NCI-H82 (cell line): ENCODE measurements at places on chromosomes 1 and 21.

- DNase-seq: no peak
Observed at GRCh38 chr1:4725416-4725815, 71.0 kb downstream of the AJAP1 start.

GRCh38 chr1:203300441-203301330 lies 4.6 kb upstream of the BTG2 start:
- DNase-seq: no peak

DNA sequence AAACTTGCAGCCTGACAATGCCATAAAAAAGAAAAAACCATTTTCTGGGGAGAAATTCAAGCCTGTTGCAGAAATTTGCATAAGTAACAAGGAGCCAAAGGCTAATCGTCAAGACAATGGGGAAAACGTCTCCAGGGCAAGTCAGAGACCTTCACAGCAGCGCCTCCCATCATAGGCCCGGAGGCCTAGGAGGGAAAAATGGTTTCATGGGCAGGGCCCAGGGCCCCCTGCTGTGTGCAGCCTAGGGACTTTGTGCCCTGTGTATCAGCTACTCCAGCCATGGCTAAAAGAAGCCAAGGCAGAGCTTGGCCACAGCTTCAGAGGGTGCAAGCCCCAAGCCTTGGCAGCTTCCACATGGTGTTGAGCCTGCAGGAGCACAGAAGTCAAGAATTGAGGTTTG lies 369.5 kb downstream of the NTNG1 start:
- no peak for DNase-seq

DNA sequence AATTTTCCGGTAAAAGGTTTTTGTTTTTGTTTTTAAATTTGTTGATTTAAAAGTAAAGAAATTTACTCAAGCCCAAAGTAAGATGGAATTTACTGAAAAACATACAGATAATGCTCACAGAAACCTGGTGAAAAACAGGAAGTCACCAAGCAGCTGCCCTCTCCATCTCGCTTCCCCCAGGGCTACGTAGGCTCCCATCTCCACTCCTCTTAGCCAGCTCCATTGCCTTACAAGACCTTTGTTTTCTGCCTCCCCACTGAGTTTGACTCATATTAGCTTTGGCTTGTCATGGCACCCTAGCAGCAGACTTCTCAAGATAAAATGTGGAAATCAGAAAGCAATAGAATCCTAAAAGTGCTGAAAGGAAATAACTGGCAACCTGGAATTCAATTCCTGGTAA lies 57.9 kb downstream of the PHTF1 start:
- no peak for DNase-seq

GRCh38 chr1:199877526-199878384 lies 149.8 kb upstream of the NR5A2 start:
- no peak for DNase-seq

GRCh38 chr1:8073112-8073855 lies 47.2 kb upstream of the ERRFI1 start:
- DNase-seq: no peak

DNA sequence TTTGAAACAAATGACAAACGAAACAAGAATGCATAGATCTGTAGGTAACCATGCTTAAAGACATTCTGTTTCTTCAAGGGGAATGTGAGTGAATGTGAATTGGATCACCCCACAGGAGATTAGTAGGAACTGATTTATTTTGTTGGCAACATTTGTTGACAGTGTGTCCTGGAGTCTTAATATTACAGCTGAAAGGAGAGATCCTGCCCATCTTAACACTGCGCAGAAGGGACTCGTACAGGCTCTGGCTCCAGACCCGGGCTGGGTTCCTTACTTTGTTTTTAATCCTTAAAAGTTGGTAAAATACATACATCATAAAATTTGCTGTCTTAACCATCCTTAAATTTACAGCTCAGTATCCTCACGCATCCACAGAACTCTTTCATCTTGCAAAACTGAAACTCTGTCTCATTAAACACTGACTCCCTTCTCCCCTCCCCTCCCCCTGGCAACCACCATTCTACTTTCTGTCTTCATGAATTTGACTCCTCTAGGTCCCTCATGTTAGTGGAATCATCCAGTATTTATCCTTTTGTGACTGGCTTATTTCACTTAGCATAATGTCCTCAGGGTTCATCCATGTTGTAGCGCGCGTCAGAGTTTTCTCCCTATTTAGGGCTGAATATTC lies 74.1 kb downstream of the GALNT2 start:
- DNase-seq: peak; percentile 19

DNA sequence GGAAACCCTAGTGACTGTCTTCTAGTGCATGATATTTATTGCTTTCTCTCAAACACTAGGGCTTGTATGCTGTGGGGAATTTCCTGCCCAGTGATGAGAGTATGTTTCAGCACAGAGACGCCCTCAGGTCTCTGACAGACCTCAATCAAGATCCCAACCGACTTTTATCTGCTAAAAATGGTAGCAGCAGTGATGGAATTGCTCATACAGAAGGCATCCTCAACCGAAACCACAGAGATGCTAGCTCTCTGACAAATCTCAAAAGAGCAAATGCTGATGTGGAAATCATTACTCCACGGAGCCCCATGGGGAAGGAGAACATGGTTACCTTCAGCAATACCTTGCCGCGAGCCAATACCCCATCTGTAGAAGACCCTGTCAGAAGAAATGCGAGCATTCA lies 41.3 kb downstream of the PLPPR4 start:
- DNase-seq: no peak

GRCh38 chr1:86703696-86704457 lies 499 bp upstream of the SH3GLB1 start:
- DNase-seq: peak; percentile 61

GRCh38 chr1:198153804-198154203 lies 3.0 kb upstream of the NEK7 start:
- DNase-seq: no peak

GRCh38 chr21:38173276-38174035 lies 83.3 kb upstream of the KCNJ15 start:
- DNase-seq: no peak

DNA sequence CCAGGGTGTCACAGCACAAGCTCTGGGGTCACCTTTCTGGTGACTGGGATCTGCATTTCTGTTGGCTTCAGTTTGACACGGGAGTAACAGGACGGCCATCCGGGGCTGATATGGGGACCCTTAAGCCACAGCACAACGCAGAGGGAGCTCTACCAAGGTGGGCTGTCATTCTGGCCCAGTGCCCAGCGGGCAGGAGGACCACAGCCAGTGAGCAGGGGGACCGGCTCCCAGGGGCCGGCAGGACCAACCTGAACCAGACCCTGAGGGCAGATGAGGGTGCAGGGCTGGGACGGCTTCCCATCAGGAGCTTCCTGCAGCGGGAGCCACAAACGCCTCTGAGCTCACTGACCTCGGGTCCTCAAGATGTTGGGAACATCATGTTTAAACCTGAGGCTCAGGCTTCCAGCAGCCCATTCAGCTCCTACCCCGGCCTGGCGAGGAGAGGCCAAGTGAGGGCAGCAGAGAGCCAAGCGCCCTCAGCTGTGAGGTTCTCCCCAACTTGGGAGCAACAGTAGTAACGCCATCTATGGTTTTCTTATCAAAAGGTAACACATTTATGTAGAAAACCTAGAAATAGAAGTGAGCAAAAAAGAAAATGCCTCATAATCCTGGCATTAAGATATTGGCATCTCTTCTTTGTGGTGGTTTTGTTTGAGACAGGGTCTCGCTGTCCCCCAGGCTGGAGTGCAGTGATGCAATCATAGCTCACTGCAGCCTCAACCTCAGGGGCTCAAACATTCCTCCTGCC lies 26.8 kb downstream of the TMEM201 start:
- DNase-seq: peak; percentile 68

- peak; percentile 50 for DNase-seq
Observed at GRCh38 chr1:41661428-41662060, 177.1 kb upstream of the EDN2 start.

DNA sequence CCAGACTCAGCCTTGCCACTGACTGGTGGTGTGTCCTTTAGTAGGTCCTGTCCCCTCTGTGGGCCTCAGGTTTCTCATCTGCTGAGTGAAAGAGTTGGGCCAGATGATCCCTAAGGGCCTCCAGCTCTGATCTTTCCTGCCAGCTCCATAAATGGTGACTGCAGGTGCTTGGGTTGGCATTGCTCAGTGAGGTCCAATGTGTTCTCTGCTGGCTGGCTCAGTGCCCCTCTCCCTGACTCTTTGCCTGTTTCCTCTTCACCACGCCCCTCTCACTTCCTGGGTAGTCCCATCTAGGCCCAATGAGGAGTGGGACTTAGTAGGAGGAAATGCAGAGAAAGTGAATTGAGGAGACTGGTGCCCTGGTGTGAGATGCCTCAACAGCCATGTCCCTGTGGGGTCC lies 36.6 kb downstream of the UBE2T start:
- DNase-seq: no peak

GRCh38 chr1:113982949-113983348 lies 3.7 kb downstream of the OLFML3 start:
- no peak for DNase-seq

DNA sequence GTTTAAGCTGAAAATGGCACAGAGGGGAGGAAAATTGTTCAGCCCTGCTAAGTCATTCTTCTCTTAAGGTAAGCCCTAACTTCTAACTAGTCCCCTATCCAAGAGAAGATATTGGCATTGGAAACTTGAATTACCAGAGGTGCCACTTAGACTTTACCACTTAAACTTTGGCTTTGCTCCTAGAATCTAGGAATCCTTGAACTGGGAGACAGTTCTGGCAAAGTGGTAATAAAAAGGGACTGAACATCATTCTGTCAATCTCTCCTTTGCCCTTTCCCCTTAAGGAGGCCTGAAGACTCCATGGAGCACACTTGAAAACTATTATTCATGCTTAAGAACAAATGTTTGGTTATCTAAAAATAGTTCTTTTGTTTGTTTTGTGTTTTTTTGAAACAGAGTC lies 8.4 kb downstream of the ATP1A4 start:
- no peak for DNase-seq

DNA sequence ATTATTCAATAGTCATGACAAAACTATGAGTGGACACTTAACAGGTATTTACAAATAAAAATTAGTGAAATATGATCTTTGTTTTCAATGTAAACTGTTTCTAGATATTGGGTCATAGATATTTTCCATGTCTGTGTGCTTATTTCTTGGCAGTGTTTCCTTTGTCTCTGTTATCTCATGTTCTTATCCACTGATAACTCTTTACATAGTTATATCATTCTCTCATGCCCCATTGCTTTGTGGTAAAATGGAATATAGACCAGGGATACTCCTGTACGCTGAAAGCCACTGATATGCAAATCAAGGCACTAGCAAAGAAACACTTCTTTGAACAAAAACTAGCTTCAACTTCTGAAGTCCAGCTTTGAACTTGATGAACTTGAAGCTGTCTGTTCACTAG lies 113.1 kb downstream of the ITSN1 start:
- DNase-seq: no peak

- DNase-seq: no peak
Observed at GRCh38 chr1:164855716-164856329, 296.8 kb downstream of the PBX1 start.

GRCh38 chr1:160284220-160284781 lies 632 bp downstream of the PEX19 start:
- peak; percentile 39 for DNase-seq

GRCh38 chr1:9079988-9080704 lies 10.7 kb upstream of the SLC2A5 start:
- no peak for DNase-seq

GRCh38 chr1:84721152-84721551 lies 30.9 kb upstream of the SSX2IP start:
- peak; percentile 26 for DNase-seq

DNA sequence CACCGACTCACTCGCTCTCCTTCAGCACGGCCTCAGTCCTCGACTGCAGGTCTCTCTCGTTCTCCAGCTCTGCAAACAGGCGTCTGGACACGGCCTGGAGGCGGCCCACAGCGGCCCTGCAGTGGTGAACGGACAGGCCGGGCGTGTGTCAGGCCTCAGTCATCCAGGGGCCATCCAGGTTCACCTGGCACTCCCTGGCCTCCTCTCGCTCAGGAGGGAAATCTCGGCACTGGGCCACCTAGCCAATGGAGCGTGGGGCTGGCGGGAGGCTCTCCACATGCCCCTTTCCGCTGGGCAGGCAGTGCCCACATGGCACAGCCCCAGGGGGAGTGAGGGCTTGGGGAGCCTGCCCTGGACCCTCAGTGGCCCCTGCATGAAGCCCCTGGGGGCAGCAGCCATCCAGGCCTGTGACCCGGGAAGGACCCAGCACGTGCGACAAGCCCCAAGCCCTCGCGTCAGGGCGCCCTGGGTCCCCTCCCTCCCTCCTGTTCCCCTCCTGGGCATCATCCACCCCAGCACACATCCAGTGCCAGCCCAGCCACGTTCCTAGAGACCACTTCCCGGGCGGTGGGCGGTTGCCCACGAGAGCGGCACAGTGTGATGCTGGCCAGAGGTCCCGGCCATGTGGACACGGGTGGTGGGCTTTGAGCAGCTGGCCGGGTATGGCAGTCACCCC lies 18.1 kb downstream of the CFAP74 start:
- DNase-seq: no peak

GRCh38 chr1:229452956-229453801 lies 19.3 kb upstream of the ACTA1 start:
- DNase-seq: peak; percentile 68

DNA sequence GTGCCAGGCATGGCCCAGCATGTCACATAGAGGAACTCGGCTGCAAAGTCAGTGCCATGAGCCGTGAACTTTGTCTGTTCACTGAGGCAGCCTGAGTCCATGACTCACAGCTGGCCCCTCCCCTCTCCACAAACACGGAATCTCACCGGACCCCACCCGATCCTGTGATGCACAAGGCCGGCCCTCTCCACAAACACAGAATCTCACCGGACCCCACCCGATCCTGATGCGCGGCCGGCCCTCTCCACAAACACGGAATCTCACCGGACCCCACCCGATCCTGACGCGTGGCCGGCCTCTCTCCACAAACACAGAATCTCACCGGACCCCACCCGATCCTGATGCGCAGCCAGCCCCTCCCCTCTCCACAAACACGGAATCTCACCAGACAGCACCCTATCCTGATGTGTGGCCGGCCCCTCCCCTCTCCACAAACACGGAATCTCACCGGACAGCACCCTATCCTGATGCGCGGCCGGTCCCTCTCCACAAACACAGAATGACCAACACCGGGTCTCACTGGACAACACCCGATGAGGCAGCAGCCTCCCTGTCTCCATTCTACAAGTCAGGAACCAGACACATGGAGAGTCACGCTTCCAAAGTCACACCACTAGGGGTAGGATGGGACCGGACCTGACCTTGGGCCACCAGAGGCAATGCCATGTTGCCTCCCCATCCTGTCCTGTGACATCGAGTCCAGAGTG lies 39.6 kb upstream of the GPR153 start:
- DNase-seq: peak; percentile 21

DNA sequence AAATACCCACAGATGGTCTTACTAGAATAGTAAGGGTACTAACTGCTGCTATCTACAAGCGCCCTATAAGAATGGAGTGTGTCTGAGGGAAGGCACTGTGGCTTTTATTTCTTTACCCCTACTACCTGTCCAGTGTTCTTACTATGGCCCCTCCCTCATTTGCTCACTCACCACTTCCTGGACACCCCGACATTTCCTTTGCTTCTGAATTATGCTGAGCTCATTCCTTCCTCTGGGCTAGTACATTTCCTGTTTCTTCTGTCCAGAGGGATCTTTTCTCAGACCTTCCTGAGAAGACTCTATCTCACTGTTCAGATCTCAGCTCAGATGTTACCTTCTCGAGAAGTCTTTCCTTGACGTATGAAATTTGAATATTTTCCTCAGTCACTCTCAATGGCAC lies 192.1 kb upstream of the DAB1 start:
- DNase-seq: no peak
